Foreskin melanocyte (primary cell): ENCODE measurements at places on chromosomes 11 and 22.

DNA sequence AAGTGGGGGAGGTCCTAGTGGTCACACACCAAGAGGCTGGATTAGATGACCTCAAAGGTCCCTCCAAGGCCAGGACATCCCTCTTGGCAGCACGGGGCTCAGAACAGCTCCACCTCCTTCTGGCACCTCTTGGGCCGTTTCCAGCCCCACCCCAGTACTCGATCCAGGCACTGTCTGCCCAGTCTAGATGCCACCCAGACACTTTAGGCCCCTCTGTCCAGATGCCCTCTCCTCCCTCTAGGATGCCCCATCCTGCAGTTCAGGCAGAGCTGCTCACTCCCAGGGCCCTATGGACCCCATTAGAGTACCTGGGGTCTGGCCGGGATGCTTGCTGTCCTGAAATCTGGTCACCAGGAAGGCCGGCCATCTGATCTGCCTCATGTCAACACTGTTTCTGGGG lies 34.7 kb upstream of the PRR5 start:
- DNase-seq, result no peak

DNA sequence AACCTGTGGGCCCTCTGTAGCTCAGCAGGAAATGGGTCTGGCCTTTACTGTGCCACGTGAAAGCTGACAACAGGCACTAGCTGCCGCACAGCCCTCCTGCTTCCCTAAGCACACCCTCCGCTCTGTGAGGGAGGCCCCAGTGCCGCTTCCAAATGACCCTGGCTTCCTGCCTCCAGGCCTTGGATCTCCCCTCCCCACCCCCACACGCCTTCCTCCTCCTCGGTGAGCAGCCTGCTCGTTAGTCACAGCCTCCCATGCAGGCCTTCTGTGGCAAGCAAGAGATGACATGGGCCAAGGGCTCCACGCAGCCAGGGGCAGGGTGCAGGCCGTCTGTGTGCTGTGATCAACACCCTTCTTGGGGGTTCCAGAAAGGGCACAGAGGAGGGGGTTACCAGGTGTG lies 15.3 kb upstream of the RASL10A start:
- DNase-seq, result no peak

DNA sequence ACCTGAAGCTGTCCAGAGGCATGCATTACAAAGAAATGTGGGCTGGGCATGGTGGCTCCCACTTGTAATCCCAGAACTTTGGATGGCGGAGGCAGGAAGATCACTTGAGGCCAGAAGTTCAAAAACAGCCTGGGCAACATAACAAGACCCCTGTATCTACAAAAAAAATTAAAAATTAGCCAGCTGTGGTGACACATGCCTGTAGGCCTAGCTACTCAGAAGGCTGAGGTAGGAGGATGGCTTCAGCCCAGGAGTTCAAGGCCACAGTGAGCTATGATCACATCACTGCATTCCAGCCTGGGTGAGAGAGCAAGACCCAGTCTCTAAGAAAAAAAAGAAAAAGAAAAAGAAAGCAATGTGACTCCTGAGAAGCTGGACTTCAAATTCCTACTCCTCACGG lies 138.5 kb upstream of the HSD17B12 start:
- DNase-seq, result no peak

DNA sequence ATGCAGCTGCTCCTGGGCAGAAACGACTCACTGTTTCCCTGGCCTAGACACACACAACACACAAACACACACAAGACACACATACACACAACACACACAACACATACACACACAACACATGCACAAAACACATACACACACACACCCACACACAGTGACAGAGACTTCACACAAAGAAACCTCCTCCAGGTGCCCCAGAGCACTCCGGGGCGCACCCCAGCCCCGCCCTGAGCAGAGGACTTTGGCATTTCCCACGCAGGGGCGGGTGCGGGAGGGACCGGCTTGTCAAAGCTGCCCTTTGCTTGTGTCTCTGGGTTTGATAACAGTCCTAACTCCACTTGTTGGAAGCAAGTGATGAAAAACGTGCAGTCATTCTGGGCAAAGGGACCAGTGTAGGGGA lies 6.5 kb downstream of the APOBEC3A start:
- no peak for DNase-seq

GRCh38 chr11:116862951-116863350 lies 25.5 kb upstream of the APOA1 start:
- no peak for DNase-seq

- DNase-seq, result no peak
These were observed 769.1 kb upstream of the LUZP2 start for GRCh38 chr11:23727794-23728193.

DNA sequence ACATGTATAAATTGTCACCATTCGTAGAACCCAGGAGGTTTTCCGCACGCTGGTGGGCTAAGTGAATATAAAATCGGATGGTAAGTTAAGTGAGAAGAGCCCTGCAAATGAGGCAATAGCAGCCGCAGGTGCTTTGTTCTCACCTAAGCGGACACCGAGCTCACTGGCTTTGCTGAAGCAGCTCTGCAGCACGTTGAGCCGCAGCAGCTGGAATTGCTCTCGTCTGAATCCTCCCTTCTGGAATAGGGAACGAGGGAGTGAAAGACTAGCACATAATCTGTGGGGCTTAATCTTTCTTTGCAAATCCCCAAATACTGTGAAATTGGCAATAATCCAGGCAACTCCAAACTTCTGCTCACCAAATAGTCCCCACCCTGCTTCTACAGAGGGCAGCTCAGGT lies 488.1 kb downstream of the NTM start:
- DNase-seq, result no peak

DNA sequence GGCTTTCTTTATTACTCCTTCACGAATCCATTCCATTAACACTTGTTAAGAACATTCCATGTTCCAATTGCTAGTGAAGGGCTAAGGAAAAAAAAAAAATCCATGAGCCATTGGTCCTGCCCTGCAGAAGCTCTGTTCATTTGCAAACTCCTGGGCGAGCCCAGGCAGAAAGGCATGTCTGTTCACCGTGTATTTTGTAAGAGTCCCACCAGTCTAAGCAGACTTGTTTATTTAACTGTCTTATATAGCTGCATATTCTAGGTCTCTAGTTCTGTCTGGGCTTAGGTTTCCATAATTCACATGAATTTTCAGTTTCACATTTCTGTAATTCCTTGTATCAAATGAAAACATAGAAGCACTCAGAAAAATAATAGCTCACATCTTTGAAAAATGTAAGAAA lies 97.4 kb upstream of the POU2AF2 start:
- no peak for DNase-seq

DNA sequence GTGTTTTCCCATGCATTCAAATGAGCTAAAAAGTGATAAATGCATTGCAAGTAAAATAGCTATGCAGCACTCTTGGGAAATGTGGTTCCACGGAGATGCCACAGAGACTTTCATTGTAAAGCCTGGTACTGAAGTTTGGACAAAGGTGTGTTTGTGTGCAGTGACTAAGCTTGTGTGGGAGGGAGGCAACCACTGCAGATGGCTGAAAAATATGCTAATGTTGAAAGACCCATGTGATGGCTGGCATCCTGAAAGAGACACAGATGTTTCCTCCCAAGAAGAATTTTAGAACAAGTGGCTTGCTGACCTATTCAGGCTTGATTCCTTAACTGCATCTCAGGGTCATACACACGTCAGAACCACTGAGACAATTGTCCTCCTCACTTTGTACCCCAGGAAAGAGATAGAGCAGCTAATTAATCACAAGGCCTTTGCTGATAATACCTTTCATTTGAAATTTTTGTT lies 73.8 kb downstream of the FAM76B start:
- DNase-seq, result peak; percentile 92

- no peak for DNase-seq
These were observed 68.7 kb downstream of the ETS1 start for GRCh38 chr11:128518493-128519207.

GRCh38 chr11:13468750-13469149 lies 5.7 kb upstream of the BTBD10 start:
- no peak for DNase-seq

- DNase-seq, result no peak
These were observed 29.5 kb downstream of the MMP13 start for GRCh38 chr11:102925988-102926387.

DNA sequence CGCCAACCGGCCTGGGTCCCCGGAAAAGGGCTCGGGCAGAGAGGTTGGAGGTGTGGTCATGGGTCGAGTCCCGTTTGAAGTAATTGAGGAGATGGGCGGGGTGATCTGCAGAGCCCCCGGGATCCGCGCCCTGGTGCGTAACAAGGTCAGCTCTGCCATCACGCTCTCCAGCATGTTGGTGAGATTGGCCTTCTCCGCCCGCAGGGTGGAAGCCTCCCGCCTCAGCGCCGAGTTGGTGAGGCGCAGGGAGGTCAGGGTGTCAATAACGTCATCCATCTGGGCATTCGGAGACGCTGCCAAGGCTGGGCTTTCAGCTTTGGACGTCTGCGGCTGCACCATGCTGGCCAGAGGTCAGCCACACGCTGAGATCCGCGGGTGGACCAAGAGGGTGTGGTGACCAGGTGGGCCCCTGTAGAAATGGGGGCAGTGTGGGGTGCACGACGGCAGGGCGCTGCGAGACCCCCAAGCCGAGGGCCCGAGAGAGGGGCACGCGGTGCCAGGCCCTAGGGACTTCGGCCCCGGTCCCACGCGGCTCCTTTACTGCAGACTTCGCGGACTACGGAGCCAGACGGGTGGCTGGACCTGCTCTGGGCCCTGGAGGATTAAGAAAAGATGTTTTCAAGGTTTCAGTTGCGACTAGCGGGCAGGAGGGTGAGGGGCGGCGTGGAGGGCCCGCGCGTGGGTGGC lies 672 bp downstream of the RTL6 start:
- no peak for DNase-seq

DNA sequence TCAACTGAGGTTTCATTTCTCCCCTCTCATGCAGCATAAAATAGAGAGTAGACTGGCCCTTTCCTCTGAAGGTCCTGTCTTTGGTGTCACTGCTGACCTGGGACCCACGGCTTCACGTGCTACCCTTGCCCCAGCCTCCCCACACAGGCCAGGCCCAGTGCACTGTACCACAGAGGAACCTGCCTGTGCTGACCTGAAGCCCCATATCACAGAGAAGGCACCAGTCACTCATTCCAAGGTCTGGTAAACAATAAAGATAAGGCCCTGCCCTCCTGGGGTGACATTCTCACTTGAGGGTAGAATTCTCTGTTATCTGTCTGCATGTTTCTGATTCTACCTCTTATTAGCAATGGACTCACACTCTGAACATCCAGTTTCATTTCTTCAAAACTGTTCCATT lies 51.3 kb downstream of the RPL27A start:
- DNase-seq, result no peak

GRCh38 chr11:72066855-72067254 lies 13.5 kb downstream of the NUMA1 start:
- DNase-seq, result no peak

GRCh38 chr22:48709976-48710375 lies 1117.7 kb downstream of the BRD1 start:
- no peak for DNase-seq

- DNase-seq, result no peak
These were observed 91.4 kb downstream of the CSNK2A3 start for GRCh38 chr11:11261629-11262028.

DNA sequence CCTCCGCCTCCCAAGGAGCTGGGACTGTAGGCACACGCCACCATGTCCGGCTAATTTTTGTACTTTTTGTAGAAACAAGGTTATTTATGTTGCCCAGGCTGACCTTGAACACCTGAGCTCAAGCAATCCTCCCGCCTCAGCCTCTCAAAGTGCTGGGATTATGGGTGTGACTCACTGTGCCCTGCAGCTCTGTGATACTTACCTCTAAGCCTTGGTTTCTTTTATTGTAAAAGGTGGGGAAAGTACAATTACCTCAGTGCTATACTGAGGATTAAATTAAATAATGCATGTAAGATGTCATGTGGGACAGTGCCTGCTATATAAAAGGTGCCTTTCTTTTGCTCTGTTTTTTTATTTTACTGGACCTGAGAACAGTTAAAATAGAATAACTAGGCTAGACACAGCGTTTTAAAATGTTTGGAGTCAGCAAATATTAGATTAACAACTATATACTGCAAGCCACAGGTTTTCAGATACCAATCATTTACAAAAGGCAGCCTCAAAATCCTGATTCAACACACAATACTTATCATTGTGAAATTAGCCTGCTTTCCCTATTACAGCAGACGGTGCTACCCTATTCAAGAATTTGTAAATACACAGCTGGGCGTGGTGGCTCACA lies 30.0 kb downstream of the PRR14L start:
- no peak for DNase-seq

GRCh38 chr11:60204922-60205321 lies 22.0 kb upstream of the MS4A6A start:
- no peak for DNase-seq

GRCh38 chr11:31809857-31810778 lies 1.0 kb downstream of the PAX6 start:
- no peak for DNase-seq

DNA sequence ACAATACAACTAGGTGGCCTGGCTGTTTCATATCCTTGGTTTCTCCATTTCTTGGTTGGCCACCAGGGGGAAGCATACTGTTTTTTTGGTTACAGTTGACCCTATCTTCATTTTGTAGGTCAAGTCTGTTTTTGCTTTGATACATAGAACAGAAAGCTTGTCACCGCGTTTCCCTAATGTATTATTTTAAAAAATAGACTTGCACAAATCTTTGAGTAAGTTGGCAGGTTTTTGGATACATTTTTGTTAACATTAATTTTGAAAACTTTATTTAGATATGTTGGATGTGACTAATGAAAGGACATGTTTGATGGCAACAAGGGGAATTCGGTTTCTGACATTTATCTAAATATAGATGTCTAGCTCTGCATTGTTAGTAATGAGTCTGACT lies 3.0 kb downstream of the NCR3LG1 start:
- DNase-seq, result peak; percentile 53

GRCh38 chr11:76197941-76198640 lies 8.2 kb downstream of the WNT11 start:
- no peak for DNase-seq

GRCh38 chr22:46150655-46151477 lies 540 bp downstream of the PPARA start:
- DNase-seq, result peak; percentile 11

DNA sequence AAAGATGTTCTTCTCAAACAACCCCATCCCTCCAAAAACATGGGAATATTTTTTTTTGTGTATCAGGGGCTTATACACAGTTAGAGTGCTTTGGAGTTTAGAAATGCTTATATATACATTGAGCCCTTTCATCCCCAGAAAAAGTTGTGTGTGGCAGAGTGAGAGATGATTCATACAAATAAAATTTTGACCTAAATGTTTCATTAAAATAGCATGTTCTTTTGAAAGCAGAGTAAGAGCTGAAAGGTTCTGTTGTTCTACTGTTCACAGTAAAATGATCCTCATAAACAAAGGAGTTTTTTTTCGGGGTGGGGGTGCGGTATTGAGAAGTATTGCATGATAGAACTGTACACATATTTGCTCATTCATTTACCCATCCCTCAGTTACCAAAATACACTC lies 512.4 kb downstream of the DLG2 start:
- peak; percentile 90 for DNase-seq

DNA sequence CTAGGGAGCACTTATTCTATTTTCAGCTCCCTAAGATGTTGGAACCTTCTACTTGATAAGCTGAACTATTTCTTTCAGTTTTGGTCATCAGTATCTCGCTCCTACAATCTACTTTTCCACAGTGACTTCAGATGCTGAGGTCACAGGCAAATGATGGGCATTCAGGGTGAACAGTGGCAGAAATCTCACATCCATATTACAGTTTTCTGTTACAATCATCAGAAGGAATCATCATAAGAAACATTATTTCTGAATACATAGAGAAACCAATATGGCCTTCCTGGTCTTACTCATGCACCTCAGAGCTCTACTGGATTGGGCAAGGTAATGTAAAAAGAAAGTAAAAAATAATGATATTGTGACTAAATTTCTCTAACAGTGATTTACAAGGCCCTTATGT lies 39.4 kb upstream of the DDI1 start:
- no peak for DNase-seq

- DNase-seq, result no peak
These were observed 332.8 kb upstream of the PLET1 start for GRCh38 chr11:112593440-112593839.

- DNase-seq, result no peak
These were observed 77.8 kb upstream of the CADM1 start for GRCh38 chr11:115581871-115582639.
